ENCODE measurements at places on chromosomes 2 and 18.
A peak's percentile ranks its signal among the peaks of the same experiment; 100 is the strongest.

GRCh38 chr2:178110681-178111080, 1.6 kb upstream of the RBM45 start:
- no peak overlapping the region for H3K27ac ChIP-seq
- H3K27me3 ChIP-seq, result no peaks in the 10 kb centered on the region
- no peak for DNase-seq
- no peaks in the 10 kb centered on the region for H3K36me3 ChIP-seq
- no peak overlapping the region for H3K4me3 ChIP-seq
- H3K4me1 ChIP-seq, result peaks cover 15% of the 10 kb centered on the region

DNA sequence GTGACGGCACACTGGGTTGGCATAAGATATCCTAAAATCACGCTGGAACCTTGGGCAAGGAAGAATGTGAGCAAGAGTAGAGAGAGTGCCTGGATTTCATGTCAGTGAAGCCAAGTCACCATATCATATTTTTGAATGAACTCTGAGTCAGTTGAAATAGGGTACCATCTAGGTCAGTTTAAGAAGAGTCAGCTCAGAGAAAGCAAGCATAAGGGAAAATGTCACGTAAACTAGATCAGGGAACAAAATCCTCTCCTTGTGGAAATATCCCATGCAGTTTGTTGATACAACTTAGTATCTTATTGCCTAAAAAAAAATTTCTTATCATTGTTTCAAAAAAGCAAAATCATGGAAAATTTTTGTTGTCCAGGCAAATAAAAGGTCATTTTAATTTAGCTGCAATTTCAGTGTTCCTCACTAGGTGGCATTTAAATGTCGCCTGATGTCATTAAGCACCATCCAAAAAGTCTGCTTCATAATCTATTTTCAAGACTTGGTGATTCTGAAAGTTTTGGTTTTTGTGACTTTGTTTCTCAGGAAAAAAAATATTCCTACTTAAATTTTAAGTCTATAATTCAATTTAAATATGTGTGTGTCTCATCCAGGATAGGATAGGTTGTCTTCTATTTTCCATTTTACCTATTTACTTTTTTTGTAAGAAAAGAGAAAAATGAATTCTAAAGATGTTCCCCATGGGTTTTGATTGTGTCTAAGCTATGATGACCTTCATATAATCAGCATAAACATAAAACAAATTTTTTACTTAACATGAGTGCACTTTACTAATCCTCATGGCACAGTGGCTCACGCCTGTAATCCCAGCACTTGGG, 19.6 kb downstream of the RSAD2 start:
- DNase-seq, result no peak
- no peaks in the 10 kb centered on the region for H3K27me3 ChIP-seq
- no peak overlapping the region for H3K27ac ChIP-seq
- no peaks in the 10 kb centered on the region for H3K36me3 ChIP-seq
- no peak overlapping the region for H3K4me3 ChIP-seq

DNA sequence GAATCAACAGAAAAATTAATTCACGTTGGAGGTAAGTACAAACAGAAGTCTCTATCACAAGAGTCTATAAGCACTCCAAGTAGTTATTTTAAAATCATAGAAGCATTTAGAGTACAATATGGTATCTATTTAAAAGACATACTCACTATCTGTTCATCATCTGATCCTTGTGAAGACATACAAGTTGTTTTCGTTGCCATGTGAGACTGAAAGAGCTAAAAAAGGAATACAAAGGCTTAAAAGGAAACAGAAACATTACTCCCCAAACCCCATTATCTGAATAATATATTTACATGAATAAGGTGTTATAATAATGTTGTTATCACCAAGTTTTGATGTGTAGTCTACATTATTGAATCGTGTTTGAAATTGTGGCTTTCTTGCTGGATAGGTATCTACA, 20.9 kb downstream of the SEPTIN10 start:
- H3K4me3 ChIP-seq, result no peak overlapping the region
- H3K4me1 ChIP-seq, result no peaks in the 10 kb centered on the region
- no peaks in the 10 kb centered on the region for H3K36me3 ChIP-seq
- H3K27ac ChIP-seq, result no peak overlapping the region
- H3K27me3 ChIP-seq, result no peaks in the 10 kb centered on the region
- DNase-seq, result no peak

DNA sequence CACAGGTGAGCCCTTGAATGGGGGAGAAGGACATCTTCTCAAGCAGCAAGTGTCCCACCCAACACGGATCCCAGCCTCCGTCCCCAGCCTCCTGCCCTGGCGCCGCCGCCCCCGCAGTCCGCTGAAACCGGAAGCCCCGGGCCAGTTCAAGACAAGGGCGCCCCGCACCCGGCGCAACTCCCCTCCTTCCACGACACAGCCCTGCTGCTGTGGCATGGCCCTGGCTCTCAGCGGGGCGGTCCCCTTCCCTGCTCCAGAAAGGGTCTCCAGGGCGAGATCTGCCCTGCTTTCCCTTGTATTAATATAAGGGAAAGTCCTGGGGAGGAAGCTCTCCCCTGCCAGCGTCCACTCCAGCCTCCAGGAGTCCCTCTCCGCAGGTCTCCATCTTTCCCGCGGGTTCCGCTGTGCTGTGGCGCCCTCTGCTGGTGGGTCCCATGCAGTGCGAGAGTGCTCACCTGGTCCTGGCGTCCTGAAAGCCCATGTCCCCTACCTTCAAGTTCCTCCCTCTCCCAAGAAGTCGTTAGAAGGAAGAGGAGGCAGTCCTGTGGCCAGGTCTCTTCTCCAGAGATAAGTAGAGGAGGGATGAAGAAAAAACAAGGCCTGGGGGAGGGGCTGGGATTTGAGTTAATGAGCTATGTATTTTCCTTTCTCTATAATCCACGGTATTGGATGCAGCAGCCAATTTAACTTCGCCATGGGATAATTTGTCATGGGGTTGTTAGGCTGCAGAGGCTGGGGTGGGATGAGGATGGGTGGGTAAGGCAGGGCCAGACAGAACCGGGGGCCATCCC, 176.0 kb downstream of the SMAD2 start:
- no peaks in the 10 kb centered on the region for H3K4me1 ChIP-seq
- H3K36me3 ChIP-seq, result no peaks in the 10 kb centered on the region
- peak; percentile 58 for DNase-seq
- peaks cover 14% of the 10 kb centered on the region for H3K27me3 ChIP-seq
- no peak overlapping the region for H3K4me3 ChIP-seq

DNA sequence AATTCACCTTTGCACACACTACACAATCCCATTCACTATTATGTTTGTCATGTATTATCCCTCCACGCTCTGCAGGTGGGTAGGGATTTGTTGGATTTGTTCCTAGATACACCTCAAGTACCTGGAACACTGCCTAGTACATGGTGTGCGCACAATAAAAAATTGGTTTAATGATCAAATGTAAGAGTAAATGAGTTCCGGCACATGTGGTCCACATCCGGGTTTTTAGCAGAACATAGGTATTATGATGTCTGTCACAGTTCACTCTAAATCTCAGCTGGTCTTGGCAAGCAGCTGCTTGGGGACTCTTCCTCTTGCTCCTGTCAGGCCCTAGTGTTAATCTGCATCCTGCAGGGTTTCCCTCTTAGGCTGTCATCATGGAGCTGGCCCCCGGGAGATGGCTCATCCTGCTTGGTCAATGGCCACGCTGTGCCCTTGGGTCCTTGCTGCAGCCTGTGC, 21.8 kb upstream of the IL1R1 start:
- no peaks in the 10 kb centered on the region for H3K27me3 ChIP-seq
- peak overlapping the region; percentile 77 for H3K27ac ChIP-seq
- no peaks in the 10 kb centered on the region for H3K36me3 ChIP-seq
- DNase-seq, result peak; percentile 59
- H3K4me3 ChIP-seq, result no peak overlapping the region

DNA sequence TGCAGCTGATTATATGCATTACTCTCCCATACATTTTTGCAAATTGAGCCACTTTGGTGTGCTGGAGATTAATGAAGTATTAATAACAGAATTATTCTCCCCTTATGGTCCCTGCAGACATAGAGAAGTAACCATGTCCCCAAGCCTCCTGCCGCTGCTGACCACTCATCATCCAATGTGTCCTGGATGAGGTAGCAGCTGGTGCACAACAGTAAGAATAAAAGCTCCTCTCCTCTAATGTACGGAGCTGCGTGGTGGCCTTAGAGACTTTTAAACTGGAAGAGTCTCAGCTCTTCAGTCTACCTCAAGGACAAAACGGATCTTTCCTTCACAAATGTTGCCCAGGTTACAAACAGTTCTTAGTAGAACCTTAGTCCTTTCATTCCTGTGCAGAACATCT, 37.7 kb downstream of the TPO start:
- peaks cover 21% of the 10 kb centered on the region for H3K27me3 ChIP-seq
- H3K4me3 ChIP-seq, result no peak overlapping the region
- no peak for DNase-seq
- H3K4me1 ChIP-seq, result no peaks in the 10 kb centered on the region
- H3K27ac ChIP-seq, result no peak overlapping the region

DNA sequence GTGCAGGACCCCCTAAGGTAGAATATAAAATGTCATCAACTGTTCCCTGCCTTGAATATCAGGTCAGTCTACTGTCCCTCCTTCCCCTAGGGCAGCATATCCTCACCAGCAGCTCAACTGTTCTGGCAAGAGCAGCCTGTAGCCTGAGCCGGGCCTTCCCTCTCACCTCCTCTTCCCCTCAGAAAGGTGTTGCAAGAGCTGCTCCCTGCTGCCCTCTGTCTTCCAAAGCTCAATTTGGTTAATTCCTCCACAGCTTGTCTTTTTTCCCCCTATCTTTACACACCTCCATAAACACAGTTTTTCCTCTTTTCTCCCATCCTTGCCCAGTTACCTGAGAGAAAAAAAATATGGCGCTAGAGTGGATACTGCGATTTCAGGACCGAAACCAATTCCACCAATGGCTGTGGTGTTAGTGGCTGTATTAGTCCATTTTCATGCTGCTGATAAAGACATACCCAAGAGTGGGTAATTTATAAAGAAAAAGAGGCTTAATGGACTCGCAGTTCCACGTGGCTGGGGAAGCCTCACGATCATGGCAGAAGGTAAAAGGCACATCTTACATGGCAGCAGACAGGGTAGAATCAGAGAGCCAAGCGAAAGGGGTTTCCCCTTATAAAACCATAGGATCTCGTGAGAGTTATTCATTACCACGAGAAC, 184.7 kb downstream of the MREG start:
- H3K27ac ChIP-seq, result no peak overlapping the region
- DNase-seq, result peak; percentile 58
- H3K27me3 ChIP-seq, result no peaks in the 10 kb centered on the region
- H3K36me3 ChIP-seq, result no peaks in the 10 kb centered on the region

- H3K27me3 ChIP-seq, result no peaks in the 10 kb centered on the region
- H3K4me1 ChIP-seq, result peaks cover 3% of the 10 kb centered on the region
- no peaks in the 10 kb centered on the region for H3K36me3 ChIP-seq
- H3K27ac ChIP-seq, result no peak overlapping the region
These were observed 7.5 kb downstream of the FMNL2 start for GRCh38 chr2:152342259-152343046.

GRCh38 chr2:174967086-174967485, 38.1 kb downstream of the CHN1 start:
- no peaks in the 10 kb centered on the region for H3K36me3 ChIP-seq
- peaks cover 7% of the 10 kb centered on the region for H3K4me1 ChIP-seq
- no peak overlapping the region for H3K4me3 ChIP-seq
- no peak overlapping the region for H3K27ac ChIP-seq

Measured in transverse colon (tissue), 4 donors.